Stimulated activated CD8-positive, alpha-beta memory T cell treated with anti-CD3 and anti-CD28 coated beads, Interleukin-2, amount 100 ng/mL, for 48 hours (primary cell): ENCODE measurements at places on chromosomes 16 and 17.

DNA sequence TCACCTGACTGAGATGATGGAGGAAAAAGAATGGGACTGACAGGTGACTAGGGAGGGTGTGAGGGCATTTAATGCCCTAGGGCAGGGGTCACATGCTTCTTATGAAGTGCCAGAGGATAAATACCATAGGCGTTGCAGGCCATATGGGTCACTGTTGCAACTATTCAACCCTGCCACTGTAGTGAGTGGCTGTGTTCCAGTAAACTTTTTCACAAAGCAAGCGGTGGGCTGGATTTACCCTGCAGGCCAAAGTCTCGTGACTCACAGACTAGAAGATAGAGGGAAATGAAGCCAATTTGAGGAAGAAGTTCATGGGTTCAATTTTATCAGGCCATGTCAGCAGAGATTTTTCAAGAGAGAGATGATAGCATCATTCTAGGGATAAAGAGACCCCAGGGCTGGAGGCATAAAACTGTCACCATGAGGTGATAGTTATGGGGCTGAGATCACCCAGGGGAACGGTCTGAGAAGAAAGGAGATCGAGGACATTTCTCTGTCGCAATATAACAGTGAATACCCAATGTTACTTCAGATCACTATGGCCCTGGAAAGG, 8.6 kb downstream of the ARHGAP17 start:
- DNase-seq: no peak

DNA sequence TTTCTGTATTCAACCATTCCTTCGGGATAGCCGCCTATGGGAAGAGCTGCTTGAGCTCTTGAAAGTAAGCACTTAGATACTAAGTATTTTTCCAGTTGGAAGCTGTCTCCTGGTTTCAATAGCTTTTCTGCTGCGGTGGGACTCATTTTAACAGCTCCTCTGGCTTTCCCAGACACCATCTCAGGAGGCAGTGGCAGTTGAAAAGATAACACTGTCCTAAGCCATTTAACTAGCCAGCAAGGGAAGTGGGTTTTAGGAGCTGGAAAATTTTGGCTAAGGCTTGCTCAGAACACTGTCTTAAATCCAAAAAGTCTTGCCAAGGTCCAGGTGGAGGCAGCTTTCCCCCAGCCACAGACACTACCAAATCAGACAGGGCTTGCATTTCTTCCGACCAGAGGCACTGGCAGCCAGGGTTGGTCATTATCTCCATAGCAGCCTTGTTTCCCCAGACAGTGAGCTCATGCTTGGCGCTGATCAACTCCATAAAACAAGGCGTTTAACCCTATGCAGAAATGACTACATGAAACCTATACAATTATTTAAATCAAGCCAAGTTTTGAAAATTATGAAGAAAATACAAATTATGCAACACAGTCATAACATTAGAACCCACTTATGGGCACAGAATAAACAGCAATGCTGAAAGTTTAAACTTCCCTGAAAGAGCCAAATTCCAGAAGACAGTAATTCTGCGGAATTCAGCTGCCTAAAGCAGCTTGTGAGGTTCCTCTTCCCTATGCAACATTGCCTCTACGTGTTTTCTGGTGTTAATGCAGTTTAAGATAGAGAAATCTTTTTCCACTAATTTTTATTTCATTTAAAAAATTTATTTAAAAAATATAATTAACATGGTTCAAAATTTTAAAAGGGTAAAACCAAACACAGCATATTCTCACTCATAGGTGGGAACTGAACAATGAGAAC, 25.0 kb downstream of the GABARAPL2 start:
- no peak for DNase-seq

- DNase-seq: no peak
These were observed 224.0 kb downstream of the IRX3 start for GRCh38 chr16:54062361-54063278.

DNA sequence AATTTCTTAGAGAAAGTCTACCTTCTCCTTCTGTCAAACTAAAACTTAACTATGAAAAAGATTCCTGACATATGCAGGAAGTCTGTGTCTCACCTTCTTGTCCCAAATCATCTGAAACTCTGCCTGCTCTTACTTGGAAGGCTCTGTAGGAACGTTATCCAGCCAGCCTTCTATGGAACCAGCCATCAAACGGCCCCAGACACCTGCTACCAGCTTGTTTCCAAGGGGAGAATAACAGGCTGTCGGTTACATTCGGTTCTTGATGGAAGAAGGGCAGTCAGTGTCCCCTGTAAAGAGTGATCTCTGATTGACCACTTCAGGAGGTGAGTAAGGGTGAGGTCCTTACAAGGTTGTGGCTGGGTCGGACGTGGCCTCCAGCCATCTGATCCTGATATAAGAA, 1.7 kb downstream of the ADAMTS18 start:
- no peak for DNase-seq

- DNase-seq: no peak
These were observed 50.2 kb downstream of the GRB7 start for GRCh38 chr17:39787743-39788484.

DNA sequence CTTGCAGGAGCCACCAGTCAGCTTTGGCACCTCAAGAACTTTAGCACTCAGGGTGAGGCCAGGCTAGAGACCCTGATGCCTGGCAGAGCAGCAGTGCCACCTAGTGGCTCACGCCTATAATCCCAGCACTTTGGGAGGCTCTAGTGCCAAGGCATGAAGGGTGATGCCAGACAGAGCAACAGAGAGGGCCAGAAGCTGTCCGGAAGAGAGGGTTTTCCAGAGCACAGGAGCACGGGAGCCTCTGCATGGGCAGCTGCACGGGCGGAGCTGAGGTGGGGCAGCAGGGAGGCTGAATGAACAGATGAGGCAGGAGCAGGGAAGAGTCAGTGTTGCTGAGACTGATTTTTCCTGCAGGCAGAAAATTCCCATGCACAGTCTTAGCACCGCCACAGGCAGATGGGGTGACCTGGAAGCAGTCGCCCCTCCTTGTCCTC, 38.9 kb downstream of the MYH3 start:
- peak; percentile 39 for DNase-seq

GRCh38 chr16:9092282-9092977, 986 bp downstream of the HAPSTR1 start:
- peak; percentile 30 for DNase-seq

DNA sequence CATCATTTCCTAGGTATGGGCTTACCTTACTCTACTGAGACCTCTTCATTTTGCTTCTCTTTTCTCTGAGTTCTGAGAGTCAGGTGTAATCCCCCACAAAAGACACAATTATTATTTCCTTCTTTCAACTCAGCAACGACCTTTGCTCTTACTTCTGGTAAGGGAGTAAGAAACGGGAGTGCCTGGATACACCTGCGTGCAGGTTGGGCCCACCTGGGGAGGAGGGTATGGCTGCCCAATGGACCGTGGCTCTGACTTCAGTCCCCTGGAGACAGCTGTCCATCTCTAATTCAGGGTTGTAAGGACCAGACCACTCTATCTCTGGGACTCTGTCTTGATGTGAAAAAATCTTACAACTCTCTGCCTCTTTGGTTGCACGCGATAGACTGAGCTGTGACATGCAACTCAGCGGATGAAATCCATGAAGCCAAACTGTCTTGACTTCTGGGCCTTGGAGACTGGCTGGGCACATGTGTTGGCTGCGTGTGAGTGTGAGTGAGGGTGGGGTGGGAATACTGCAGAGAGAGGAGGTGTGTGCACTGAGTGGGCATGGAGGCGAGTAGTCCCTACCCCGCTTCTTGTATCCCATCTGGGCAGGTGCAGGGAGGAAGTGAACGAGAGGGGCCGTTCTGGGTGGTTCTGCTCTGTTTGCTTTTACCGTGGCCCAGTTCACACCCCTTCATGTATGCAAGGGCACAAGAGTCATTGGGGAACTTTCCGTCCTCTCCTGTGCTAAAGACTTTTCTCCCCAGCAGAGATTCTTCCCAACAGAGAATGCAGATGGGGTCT, 1.2 kb downstream of the TMEM238L start:
- DNase-seq: no peak

- DNase-seq: peak; percentile 31
These were observed 13.0 kb downstream of the CDH13 start for GRCh38 chr16:82639666-82640336.

- DNase-seq: no peak
These were observed 2114.6 kb downstream of the TP53TG3F start for GRCh38 chr16:35574011-35574410.

- DNase-seq: no peak
These were observed 15.8 kb upstream of the IGFALS start for GRCh38 chr16:1809281-1809801.

GRCh38 chr16:74309789-74310781, 13.5 kb downstream of the PSMD7 start:
- DNase-seq: no peak

GRCh38 chr17:14712611-14713021, 411.7 kb downstream of the HS3ST3B1 start:
- no peak for DNase-seq

GRCh38 chr17:31582151-31582907, 190.9 kb downstream of the RAB11FIP4 start:
- DNase-seq: no peak

DNA sequence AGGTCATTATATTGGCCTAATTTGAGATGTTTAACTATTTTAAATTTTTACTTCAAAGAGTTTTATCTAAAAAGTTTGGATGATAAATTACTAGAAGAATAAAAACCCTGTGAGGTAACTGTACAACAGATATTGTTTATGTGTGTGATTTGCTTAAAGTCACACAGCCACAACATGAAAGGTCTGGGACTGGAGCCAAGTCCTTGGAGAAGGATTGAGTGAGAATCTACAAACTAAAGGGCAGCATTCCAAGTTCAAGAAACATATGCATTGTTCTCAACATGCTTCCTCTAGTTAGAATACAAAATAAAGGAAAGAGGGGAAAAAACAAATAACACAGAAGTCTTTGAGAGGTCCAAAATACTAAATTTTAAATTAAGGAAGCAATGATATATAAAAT, 131.5 kb upstream of the MON1B start:
- DNase-seq: no peak

- DNase-seq: no peak
These were observed 22.5 kb upstream of the IRX6 start for GRCh38 chr16:55301385-55302008.

- DNase-seq: no peak
These were observed 3.4 kb downstream of the CASKIN2 start for GRCh38 chr17:75511610-75512575.

DNA sequence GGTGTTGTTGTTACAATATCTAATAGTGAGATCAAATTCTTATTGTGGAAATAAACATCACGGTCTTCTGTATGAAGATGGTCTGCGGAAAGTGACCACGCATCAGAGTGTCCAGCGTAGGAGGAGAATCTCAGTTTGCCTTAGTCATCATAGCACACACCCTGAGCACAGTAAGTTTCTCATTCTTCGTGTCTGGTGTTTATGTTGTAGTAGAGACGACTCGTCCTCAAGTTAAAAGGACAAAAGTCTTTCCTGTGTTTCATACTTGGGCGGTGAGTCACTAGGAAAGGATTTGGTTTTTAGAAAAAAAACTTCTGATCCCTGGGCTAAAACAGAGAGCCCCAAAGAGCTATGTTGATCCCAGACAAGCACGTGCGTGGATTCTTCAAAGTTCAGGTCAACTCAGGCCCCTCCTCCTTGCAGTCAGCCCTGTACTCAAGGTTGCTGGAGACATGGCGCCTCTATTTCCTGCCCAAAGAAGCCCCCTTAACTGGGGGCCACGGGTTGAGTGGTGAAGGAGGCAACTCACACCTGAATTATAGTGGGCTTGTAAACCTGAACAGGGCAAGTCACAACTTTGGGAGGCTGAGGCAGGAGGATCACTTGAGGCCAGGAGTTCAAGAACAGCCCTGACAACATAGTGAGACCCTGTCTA, 170.4 kb downstream of the ZFHX3 start:
- DNase-seq: no peak

- DNase-seq: peak; percentile 47
These were observed 186.0 kb upstream of the TNRC6C start for GRCh38 chr17:77772461-77772897.

- no peak for DNase-seq
These were observed 2.2 kb downstream of the SNN start for GRCh38 chr16:11670171-11671131.

- DNase-seq: no peak
These were observed 64.8 kb upstream of the DOC2B start for GRCh38 chr17:246226-246625.

- DNase-seq: no peak
These were observed 605.4 kb upstream of the KIF2B start for GRCh38 chr17:53217311-53217710.

GRCh38 chr17:71192848-71193247, 928.0 kb upstream of the SOX9 start:
- DNase-seq: no peak

DNA sequence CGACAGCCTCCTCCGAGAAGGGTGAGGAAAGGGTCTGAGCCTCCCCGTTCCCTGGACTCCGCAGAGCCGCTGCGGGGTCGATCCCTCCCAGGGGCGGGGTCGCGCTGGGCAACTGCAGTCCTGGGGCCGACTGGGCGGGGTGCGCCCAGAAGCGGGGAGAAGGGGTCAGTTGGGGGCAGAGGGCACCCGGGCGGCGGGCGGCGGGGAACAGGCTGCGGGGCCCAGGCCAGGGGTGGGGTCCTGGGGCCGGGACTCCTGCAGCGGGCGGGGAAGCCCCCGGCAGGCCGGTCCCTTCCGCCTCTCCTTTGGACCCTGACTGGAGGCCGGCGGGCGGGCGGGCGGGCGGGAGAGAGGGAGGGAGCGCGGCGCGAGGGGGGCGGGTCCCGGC, 352 bp downstream of the GGNBP2 start:
- no peak for DNase-seq

DNA sequence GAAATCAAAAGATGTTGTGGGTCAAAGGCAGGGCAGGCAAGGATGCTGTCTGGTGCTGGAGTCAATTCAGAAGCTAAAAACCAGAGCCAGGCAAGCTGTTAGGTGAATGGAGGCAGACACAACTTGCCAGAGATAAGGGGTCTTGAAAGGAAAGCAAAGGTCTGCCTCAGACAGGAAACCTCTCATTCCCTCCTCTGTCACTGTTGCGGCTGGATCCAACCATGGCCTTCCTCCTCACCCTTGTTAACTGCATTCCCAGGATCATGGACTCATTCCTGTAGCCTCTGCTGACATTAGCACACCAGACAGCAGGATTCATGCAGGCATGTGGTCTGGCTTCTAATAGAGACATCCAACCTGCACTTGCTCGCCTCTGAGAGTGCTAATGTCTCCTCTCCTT, 186.7 kb upstream of the HS3ST3A1 start:
- no peak for DNase-seq

- DNase-seq: no peak
These were observed 54.5 kb upstream of the HLF start for GRCh38 chr17:55210292-55210691.

DNA sequence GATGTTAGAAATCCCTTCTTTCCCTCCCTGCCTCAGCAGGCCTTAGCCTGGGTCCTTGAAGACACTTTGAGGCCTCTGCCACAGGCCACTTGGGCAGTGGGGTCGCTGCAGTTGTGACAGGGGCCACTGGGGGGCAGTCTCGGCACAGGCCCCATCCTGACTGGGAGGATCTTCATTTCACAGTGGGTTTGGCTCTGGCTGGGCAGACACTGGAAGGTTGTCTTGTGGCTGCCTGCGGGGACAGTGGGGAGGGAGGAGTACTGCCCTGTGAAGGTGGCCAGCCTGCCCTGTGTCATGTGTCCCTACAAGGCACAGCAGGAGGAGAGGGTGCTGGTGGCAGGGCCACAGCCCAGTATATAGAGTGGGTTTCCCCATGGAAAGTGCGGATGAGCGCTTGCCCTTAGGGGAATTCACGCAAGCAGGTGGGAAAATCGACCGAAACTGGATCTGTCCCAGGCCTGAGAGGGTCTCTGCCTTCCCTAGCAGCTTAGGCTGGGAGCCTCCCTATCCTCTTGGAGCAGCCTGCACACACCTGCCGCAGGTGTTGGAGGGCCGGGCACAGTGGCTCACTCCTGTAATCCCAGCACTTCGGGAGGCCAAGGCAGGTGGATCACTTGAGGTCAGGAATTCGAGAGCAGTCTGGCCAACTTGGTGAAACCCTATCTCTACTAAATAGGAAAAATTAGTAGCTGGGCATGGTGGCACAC, 28.8 kb downstream of the GINS2 start:
- peak; percentile 64 for DNase-seq
